ENCODE measurements at places on chromosomes 7 and 10.

DNA sequence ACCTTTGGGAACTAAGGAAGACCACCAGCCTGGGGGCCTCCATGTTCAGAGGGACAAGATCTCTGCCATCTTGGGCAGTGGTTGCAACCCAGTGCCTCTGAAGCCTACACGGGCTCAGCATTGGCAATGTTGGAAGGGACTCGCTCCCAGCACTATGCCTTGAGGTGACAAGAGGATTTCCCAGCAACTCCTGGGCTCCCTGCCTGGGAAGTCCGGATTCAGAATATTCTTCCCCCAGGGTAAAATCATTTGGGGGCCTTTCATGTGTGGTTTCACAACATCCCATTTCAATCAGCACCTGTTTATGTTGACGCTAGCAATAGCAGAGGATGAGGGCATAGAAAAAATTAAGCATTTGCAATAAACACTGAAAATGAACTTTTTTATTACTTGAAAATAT is 509.8 kb upstream of the MGMT start:
- no peak for DNase-seq

DNA sequence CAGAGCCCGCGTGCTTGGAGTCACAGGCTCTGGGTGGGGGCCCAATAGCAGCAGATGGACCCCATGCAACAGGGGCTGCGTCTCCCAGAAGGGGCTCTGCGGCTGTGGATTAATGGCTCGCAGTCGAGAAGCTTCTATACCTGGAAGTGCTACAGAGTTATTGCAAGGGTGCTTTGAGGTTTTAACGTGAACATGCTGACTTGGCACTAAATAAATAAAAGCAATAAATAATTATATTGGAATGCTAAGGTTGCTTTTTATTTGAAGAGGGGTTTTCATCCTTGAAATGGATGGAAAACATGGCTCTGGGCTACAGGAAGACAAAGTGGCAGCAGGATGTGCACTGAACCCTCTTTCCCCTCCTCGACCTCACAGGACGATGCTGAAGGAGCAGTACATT is 122.4 kb downstream of the PAXIP1 start:
- no peak for DNase-seq

DNA sequence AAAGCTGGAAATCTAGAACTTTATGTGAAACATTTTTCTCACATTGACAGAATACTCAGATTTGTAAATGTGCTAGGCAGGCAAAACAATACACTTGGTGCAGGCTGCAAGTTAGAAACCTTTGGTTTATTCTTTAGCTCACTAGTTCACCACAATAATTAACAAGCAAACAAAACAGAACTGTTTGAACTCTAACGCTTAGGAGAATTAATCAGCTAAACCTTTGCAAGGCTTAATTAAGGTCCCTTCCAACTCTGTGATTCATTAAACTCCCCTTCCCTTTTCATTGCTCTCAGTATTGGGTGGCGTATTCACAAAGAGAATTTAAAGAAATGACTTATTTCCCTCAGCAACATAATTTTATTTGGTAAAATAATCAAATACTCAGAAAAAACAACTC is 99.0 kb downstream of the PON1 start:
- no peak for DNase-seq

GRCh38 chr7:100007887-100008286 is 7.5 kb upstream of the ZKSCAN1 start:
- no peak for DNase-seq

DNA sequence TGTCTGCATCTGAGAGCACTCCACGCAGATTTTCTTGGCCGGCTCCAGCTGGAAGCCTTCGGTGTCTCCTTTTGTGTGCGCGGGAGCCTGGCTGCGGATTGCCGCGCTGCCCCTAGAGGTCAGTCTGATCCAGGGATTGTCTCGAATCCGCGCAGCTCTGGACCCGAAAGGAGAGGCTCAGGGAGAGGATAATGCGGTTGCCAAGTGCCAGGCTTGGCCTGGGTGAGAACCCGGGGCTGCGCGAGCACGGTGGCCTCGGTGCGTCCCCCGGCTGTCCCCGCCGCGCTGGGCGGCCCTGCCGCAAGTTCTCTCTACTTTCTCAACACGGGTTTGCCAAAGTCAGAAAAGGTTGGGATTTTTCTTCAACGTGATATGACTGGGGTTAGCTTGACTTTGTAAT is 140.9 kb downstream of the ADCYAP1R1 start:
- DNase-seq: no peak

All from activated CD4-positive, alpha-beta T cell treated with anti-CD3 and anti-CD28 coated beads, Interleukin-2, amount 50 U/mL, for 4 hours (primary cell).